Muscle of leg (tissue), 16 donors: ENCODE measurements at places on chromosomes 2 and 18.

GRCh38 chr2:235303499-235304291, 190.1 kb upstream of the AGAP1 start:
- DNase-seq, result no peak

DNA sequence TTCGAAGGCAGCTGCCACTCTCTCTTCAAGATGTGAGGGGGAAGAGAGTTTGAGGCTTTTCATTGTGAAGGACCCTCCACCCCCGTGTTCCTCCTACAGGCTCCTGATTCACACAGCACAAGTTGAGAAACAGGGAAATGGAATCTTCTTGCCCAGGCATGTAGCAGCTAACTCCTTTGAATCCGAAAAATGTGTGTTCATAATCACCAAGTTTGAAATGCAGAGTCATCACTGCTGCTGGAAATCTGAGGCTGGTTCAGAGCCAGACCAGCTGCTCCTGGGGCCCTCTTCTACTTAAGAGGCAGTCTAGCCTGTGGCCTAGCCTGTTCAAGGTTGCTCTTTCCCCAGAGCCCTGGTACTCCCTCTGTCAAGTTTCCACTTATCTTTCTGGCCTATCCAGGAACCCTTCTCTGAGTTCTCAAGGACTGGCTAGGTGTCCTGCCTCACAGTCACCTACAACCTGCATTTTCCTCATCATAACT, 166.4 kb downstream of the TMEM247 start:
- DNase-seq, result peak; percentile 78

DNA sequence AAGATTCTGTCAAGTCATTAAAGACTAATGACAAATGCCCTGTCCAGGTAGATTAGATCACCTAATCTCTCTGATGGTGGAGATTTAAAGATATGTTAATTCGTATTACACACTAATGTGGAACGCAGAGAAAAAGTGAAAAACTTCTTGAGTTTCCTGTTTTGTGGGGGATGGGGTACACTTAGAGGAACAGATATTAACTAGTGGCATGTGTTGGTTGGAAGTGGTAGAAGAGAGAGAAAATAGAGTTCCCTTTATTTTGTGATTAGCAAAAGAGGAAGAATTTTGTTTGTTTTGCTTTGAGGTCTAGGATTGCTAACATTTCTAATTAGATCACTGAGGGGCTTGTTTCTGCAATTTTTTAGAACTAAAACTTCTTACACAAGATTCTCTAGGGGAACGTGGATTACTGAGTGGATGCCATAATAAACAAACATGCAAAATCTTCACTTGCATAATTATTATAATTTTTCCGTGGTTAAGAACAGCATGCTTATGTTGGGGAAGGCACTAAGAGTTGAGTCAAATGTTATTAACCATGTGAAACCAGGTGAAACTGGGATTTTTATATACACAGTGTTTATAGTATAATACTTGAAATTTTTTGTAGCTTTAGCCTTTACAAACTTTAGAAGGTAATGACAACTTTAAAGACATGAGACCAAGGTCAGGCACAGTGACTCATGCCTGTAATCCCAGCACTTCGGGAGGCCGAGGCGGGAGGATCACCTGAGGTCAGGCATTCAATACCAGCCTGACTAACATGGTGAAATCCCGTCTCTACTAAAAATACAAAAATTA, 97.4 kb upstream of the STK17B start:
- DNase-seq, result peak; percentile 55

DNA sequence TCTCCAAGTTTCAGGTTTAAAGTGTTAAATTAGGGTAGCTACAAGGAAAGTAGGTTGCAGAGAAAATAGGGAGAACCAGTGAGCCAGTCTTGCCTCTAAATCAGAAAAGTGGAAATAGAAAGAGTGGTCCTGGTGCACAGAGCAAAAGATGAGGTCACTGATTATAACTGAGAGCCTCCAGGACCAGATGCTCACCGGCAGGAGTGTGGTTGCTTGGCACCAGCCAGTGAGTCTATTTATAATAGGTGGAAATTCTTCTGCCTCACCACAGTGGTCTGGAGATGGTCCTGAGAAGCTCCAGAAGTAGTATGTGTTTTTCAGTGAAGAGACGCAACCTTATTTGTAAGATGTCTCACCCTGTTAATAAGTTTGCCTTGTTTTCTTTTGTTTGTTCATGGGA, 373.9 kb upstream of the KCNJ3 start:
- DNase-seq, result no peak

- DNase-seq, result no peak
These were observed 86.5 kb upstream of the ARL4C start for GRCh38 chr2:234583331-234583730.

GRCh38 chr18:46416706-46417638, 240.0 kb downstream of the LOXHD1 start:
- no peak for DNase-seq

- DNase-seq, result no peak
These were observed 89.6 kb downstream of the VSNL1 start for GRCh38 chr2:17630089-17630488.

DNA sequence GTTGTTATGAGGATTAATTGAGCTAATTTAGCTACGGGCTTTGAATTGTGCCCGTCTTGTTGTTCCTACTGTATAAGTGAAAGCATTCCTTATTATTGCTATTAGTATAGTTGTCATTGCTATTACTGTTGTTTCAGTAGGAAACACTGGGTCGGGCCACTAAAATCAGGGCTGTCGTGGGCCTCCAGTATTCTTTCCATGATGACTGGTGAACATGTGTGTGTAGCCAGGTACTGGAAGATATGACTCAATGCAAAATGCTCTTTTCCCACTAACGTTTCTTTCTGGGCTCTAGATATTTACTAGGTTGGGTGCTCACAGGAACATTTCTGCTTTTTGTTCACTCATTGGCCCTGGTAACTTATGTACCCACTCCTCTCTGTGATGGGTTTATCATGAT, 4.9 kb downstream of the TTL start:
- DNase-seq, result no peak

DNA sequence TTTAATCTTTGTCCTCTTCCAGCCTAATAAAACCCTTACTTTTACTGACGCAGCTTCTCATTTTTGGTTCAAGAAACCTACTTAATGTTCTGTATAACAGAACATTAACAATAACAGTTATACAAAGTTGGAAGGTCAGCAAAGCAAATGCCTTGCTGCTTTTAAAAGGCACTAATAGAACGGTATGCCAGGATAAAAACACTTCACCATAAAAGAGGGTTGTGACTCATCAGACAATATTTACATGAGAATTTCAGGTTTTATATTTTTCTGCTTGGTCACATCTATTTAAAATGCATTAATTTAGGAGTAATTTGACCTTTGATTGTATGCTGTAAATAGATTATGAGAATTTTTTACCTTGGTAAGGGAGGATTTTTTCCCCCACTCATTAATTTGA, 3.0 kb downstream of the KLHL41 start:
- no peak for DNase-seq

- peak; percentile 47 for DNase-seq
These were observed 69.9 kb upstream of the DTNB start for GRCh38 chr2:25743132-25743830.

DNA sequence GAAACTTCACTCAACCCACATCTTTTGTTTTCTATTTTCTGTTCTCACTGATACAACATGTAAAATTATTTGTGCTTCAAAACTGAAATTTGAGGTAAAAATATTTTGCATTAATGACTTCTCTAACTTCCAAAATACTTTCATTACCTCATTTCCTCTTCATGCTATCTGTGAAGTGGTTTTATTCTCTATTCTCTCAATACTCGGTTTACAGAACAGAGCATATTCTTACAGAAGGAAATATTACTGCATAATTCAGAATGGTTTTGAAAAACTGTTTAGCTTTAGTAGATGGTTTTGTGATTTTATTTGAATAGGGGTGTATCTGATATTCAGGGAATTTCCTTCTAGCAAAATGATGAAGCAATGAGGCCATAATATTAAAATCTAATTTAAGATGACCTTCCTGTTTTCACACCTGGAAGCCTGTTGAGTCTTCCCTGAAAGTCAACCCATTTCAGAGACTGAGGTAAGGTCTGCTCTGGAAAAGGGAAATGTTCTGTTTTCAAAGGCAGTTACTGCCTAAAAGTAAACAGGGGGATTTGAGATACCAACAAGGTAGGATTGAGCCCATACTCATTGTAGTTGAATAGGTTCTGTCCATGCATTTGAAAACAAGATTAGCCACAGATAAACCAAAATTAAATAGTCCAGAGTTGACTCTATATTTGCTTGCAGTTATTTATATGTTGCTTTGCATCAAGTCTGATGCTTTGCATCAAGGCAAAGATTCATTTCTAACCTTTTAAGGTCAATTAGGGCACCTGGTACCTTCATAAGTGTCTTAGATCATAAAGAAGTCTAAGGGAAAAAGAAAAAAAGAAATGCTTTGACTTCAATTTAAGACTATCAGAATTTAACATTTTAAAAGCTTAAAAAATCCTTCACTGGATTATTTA, 50.8 kb upstream of the PEX13 start:
- DNase-seq, result no peak

GRCh38 chr18:60870261-60871153, 462.7 kb upstream of the CDH20 start:
- DNase-seq, result peak; percentile 61

DNA sequence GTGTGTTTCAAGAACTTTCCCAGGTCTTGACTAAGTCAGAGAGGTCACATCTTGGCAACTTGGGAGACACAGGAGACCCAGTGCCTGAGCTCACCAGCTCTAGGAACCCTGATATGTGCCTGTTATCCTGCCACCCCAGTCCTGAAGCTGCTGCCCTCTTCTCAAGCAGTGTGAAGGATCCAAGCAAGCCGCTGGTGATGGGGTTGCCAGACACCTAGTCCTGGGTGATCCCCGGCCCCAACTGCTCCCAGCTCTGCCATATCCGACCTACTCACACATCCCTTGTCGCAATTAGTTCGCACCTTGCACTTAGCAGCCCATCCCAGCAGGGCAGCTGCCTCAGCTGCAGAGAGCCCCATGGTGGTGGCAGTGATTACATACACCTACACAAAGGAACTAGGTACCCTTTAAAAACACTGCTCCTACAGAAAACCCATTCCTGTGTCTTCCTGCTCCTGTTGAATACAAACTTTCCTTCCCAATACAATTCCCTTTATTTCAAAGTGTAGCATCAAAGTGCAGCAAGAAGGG, 247.2 kb upstream of the RAB12 start:
- no peak for DNase-seq

DNA sequence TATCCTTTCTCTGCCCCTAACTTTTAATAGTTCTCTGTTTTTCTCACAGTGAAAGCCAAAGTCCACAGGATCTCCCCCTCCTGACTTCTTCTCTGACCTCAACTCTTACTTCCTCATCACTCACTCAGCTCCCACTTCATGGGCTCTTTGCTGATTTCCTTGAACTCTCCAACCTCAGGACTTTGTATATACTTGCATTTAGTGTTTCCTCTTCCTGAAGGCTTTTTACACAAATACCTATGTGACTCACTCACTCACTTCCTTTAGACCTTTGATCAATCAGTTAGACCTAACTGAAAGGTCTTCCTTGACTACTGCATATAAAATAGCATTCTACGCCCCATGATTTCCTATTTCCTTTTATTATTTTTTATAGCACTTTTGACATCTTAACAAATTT, 233.1 kb upstream of the MEX3C start:
- no peak for DNase-seq

DNA sequence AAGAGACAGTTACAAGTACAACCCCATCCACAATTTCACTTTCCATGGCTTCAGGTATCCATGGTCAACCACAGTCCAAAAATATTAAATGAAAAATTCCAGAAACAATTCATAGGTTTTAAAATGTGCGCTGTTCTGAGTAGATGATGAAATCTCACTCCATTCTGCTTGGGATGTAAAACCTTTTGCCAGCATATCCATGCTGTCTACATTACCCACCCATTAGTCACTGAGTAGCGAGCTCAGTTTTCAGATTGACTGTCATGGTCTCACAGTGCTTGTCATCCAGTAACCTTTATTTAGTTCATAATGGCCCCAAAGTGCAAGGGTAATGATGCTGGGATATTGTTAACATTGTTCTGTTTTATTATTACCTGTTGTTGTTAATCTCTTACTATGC, 40.5 kb downstream of the SMAD4 start:
- no peak for DNase-seq

- DNase-seq, result no peak
These were observed 64.8 kb upstream of the STK39 start for GRCh38 chr2:168312036-168312822.

- DNase-seq, result no peak
These were observed 56.7 kb upstream of the ZNF804A start for GRCh38 chr2:184541591-184541990.

DNA sequence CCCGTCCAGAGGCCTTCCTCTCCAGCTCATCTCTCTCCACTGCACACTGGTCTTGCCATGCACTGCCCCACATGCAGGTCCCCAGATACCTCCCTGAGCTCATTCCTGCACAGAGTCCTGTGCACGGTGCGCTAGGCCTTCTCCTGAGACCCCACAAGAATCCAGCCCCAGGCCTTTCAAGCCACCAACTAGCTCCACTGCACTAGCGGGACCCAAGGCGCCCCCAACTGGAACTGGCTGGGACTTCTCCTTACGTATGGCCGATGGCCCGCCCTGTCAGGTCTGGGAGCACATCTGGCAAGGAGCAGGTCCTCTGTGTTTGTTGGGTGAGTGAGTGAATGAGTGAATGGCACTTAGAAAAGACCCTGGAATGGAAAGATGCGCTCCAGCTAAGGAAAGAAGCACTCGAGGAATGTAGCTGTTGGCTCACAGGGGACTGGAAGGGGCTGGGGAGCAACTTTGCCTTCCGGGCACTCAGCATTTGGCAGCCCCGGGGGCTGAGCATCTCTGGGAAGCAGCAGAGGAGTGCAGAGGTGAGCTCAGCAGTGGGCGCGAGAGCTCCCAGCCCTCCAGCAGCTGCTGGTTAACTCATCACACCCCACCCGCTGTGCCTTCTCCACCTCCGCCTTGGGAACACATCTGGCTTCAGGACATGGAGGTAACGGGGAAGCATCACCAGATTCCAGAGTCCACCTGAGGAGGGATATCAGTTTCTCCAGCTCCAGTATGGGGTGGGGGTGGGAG, 223.1 kb downstream of the GLI2 start:
- peak; percentile 40 for DNase-seq

- no peak for DNase-seq
These were observed 40.3 kb upstream of the YPEL5 start for GRCh38 chr2:30106543-30106942.

DNA sequence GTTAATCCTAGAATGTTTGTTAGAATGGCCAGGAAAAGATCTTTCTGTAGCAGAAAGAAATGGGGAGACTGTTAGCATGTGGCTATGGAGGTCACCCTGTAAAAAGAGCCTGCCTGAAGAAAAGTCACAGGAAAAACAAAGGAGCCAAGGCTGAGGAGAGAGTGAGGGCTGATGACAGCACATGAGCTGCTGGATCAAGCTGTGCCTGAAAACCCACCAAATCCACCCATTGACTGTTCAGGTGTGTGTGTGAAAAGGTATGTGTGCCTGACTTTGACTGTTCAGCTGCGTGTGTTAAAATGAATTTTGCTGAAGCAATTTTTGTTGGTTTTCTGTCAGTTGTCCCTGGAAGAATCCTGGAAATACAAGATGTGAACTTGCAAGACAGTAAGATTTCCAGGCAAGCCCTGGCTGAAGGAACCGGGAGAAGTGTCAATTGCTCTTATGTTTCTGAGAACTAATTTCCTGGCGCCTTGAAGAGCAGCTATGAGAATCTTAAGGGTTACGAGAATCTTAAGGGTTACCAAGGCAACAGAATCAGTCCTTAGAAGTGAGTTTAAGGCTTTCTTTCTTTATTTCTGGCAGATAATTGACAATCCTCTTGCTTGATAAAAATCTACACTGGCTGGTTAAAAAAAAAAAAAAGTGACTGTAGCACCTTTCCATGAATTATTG, 73.0 kb upstream of the LGALSL start:
- DNase-seq, result no peak

GRCh38 chr18:39604836-39605235, 2039.2 kb upstream of the CELF4 start:
- no peak for DNase-seq

GRCh38 chr2:200397785-200398184, 91.3 kb downstream of the SPATS2L start:
- DNase-seq, result no peak
